GM12891 (cell line): ENCODE measurements at places on chromosomes 7 and 10.

GRCh38 chr10:34206935-34207268, 608.2 kb downstream of the PARD3 start:
- no peak for DNase-seq

DNA sequence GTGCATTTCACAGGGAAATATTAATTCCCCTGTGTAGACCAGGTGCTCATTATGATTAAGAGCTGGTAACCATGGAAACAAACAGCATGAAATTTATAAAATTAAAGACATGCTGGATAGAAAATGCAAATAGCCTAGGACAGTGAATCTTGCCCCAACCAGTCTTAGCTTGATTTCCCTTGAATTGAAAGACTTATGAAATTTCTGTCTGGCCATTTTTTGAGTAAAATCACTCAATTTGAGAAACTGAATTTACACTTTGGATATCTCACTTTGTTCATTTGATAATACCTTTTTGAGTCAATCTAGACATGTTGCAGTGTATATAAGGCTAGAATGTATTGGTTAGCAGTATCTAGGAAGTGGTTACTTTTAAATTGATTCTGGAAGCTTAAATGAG, 4.4 kb upstream of the SMIM30 start:
- DNase-seq, result no peak

DNA sequence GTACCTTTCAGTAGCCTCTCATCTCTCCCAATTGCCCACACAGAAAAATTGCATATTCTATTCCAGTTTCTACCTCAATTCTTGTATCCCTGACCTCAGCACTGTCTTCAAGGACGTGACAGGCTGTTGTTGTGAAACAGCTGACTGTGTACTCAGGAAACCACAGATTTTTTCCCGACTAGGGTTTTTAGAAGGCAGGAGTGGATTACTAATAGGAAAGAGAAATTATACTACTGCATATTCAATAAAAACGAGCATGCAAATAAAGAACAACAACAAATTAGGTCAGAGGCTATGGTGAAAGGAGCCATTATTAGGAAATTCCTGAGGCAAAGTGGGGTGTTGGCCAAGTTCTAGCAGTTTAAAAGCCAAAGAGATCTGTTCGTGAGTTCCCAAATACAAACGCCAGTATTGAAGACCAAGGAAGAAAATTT, 93.4 kb downstream of the DOCK4 start:
- no peak for DNase-seq

DNA sequence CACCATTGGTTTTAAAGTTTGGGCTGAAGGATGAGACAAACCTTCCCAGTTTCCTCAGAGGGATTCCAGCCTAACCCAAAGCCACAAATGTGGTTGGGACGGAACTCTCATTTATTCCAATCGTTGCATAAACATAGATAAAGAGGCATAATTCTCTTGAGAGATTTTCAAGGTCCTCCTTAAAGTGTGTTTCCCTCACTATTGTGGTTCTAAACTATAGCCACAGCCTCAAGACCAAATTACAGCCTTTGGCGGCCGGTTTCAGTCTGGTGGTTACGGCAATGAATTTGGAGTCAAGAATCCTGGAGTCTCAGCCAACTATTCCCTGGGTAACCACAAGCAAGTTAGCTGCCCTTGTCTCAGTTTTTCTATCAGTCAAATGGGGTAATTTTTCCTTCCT, 42.6 kb downstream of the SEM1 start:
- no peak for DNase-seq

GRCh38 chr10:123455861-123456260, 210.3 kb upstream of the GPR26 start:
- no peak for DNase-seq

DNA sequence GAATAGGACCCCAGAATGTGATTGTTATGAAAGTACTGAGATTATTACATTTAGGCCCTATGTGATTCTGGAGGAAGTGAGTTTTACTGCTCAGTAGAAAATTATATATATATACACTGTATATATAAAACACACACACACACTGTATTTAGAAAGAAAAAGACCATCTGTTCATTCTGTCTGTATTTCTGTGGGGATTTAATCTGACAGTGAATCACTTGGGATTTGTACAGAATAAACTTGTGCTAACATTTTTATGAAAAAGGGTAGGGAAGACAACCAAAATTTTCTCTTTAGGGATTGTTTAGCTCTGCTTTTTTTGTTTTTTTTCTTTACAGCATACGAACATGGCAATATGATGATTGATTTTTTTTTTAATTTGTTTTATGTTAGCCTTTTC, 142.7 kb downstream of the EXOC4 start:
- DNase-seq, result no peak

GRCh38 chr10:96690755-96691730, 29.3 kb downstream of the PIK3AP1 start:
- DNase-seq, result no peak

- no peak for DNase-seq
Observed at GRCh38 chr7:87027900-87028299, 31.6 kb downstream of the ELAPOR2 start.

DNA sequence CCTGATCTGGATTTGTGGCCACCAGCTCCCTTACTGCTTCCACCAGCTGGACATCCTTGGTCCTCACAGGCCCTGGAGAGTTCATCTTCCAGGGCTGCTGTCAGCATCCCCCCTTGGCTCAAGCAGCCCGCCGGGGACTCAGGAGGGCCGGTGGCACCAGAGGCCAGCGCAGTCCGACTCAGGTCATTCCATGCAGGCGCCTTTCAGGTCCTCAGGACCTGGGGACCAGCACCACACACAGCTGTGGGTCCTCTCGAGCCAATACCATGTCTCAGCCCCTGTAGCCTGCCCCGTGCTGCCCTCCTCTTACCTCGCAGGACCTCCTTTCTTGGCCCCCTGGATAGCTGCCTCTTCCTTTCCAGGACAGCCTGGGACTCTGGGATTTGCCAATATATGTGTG, 145.5 kb downstream of the BMS1 start:
- no peak for DNase-seq

GRCh38 chr7:49773936-49774458, 559 bp downstream of the VWC2 start:
- no peak for DNase-seq

GRCh38 chr7:66720561-66720960, 20.0 kb upstream of the RABGEF1 start:
- no peak for DNase-seq

DNA sequence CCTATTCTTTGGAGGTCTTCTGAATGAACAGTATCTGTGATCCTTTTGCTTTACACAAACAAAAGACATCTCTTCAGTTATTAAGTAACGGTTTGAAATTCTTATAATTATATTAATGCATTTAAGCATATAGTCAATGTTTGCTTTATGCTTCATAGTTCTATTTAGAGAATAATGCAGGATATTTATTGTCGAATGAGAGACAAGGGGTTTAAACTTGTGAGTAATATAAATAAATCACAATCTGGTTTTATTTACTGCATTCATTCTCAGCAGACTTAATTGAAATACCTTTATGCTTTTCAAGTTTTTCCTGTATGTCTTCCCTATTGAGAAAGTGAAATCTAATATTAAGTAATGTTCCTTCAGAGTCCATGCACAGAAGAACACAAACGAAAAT, 149.5 kb upstream of the LRRN3 start:
- no peak for DNase-seq

DNA sequence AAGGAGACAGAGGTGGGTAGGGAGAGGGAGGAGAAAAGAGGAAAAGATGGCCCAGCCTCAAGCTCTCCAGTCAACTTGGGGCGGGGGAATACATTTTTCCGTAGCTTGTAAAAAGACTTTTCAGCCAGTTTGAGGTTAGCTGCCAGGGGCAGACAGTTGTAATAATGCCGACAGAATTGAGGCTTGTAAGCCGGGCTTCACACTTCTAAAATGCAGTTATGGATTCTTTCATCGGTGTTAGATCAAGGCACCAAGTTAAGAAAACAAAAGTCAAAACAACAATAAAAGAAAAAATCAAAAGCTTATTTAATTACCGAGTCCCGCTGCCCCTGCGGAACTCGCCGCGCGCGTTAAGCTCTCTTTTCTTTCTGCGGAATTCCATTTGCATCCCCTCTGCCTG, 448 bp upstream of the EVX1 start:
- no peak for DNase-seq

- no peak for DNase-seq
Observed at GRCh38 chr10:112570585-112570984, 123.6 kb downstream of the VTI1A start.

DNA sequence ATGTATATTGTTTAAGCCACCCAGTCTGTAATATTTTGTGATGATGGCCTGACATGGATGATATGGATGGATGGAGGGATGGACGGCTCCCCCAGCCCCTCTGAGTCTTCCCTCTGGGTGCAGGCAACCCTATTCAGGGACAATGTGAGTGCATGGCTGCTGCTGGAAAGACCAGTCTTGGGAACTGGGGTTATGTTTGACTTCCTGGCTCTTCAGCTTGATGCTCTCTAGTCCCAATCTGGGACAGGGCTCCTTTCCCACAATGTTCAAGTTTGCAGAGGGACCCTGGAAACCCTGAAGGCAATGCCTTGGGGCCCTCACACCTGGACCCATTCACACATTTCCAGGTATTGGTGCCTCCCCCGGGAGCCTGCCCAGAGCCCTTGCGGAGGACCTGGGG, 52.3 kb upstream of the RET start:
- DNase-seq, result no peak

- DNase-seq, result no peak
Observed at GRCh38 chr10:14618674-14619073, 156.0 kb downstream of the FAM107B start.

GRCh38 chr10:60732807-60733516, 45.3 kb upstream of the CDK1 start:
- no peak for DNase-seq

DNA sequence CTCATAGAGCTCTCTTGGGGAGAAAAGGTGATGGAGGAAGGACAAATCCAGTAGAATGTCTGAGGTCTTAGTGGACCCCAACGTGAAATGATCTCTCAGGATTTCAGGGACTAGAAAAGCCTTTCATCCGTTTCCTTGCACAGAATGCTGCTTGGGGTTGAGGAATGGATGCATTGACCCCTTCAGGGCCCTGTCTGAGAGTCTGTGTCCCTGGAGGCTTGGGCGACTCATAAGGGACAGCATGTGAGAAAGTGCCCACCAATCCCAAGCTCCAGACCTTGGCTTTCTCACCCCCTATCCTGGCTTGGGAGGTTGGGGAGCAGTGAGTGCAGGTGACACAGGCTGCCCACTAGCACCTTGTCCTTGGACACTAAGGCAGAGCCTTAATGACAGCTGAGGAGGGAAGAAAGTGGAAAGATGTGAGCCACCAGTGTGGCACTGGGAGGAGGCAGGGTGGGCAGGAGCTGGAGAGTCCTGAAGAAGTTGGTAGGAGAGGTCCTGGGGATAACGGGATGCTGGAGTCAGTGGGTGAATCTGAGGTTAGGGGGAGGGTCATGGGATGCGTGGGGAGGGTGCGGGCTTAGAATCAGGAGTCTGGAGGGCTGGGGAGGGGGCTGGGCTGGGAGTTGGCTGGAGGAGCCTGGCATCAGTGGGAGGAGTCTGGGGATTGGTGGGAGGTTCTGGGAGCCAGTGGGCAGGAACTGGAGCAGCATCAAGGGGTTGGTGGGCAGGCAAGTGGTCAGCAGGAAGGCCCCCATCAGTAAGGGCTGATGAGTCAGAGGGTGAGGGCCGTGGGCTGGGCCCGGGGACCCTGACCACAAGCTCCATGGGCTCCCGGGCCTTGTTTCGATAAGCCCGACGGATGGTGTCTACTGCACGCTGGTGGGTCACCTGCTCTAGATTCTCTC, 8.6 kb downstream of the LZTS2 start:
- no peak for DNase-seq

DNA sequence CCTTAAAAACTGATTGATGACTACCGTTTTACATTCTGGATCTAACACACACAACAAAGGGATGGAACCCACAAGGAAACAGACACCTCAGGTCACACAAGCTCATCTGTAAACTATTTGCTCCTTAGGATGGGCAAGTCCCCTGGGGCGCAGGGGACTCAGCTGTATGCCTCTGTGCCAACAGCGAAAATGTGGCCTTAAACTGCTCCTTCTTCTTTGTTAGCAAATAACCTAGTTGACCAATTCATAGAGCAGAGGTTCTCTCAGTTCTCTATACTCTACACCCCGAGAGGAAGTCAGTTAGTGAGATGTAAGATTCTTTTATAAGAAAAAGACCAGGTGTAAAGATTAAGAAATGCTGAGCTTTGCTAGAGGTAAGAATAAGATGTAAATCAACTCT, 181.9 kb upstream of the PRSS58 start:
- no peak for DNase-seq

GRCh38 chr7:83791737-83792136, 142.8 kb upstream of the SEMA3E start:
- DNase-seq, result no peak
